M059J (cell line): ENCODE measurements at places on chromosomes 6 and 20.

GRCh38 chr6:166713434-166714186, 86.6 kb upstream of the RPS6KA2 start:
- no peak for DNase-seq

DNA sequence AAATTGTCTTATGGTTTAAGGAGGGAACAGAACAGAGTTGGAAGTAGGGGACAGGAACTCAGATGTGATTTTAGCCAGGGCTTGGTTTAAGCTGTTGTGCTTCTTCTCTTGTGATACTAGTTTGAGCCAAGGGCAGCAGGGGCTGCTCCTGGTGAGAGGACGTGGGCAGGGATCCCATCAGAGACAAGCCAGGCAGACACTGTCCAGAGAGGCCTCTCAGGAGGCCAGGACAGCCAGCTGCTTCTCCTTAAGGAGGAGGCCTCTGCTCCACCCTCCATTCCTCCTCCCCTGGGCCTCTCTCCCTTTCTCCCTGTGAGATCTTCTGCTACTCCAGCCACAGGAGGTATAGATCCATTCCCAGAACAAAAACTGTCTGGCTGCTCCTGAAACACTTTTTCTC, 108.4 kb upstream of the MLN start:
- DNase-seq = no peak

GRCh38 chr6:131041814-131042213, 21.2 kb downstream of the EPB41L2 start:
- no peak for DNase-seq

DNA sequence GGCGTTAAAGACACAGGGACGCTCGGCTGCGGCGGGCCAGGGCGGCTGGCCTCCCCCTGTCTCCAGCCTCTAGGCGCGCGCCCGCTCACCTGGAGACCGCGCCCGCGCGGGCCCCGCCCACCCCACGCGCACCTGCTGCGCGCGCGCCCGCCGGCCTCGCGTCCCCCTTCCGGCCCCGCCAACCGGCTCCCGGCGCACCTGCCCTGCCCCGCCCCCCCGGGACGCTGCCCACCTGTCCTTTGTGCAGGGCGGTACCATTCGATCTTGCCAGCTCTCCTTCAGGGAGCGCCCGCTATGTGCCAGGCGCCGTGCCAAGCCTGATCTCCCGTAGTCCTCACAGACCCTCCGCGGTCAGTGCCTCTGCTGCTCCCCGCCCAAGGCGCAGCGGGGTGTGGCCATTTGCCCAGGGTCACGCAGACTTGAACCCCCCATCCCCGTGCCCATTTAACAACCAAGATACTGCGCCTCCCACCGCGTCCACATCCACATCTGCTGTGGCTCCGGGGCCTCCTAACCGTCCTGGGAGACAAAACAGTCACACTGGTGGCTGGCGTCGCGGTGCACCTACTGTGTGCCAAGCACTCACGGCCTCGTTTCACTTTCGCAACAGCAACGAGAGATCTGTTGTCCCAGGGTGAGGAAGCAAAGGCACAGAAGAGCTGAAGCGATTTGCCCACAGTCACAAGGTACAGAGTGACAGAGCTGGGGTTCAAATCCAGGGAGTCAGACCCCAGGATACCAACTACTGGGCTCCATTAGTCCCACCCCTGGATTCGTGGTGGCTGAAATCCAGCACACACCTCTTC, 48.1 kb downstream of the NOL4L start:
- DNase-seq = no peak

DNA sequence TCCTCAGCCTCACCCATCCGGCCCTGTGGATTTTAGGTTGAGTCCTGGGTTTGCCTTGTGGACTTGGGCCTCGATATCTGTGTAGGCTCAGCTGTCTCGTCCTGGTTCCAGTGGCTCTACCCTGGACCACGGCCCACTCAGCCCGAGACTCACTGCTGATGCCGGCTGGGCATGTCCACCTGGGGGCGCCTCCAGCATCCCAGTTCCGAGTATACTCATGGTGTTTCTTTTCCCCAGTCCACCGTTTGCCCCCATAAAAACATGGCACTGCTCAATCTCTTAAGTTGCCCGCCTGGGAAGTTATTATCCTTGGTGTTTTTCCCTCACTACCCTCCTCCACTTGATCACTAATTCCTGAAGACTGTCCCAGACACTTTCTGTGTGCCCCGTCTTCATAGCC, 99.1 kb downstream of the ARID1B start:
- no peak for DNase-seq

- no peak for DNase-seq
These were observed 197.4 kb upstream of the KCNG1 start for GRCh38 chr20:51220293-51220706.

- no peak for DNase-seq
These were observed 220.9 kb upstream of the PLN start for GRCh38 chr6:118327237-118327636.

DNA sequence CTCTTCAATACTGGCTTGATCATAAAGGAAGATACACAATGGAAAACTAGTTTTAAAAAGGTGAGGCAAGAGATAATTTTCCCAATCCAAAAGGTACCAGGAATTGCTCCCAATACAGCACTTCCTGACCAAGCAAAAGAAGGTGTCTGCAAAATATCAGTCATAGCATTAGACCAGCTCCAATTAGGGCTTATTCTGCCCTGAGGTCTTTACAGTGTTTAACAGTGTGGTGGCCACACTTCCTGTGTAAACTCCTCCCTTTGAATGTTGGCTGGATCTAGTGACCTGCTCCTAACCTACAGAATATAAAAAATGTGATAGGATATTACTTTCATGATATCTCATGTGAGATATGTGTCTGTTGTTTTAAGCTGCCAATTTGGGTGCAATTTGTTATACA, 57.1 kb upstream of the BTN3A2 start:
- peak; percentile 82 for DNase-seq

DNA sequence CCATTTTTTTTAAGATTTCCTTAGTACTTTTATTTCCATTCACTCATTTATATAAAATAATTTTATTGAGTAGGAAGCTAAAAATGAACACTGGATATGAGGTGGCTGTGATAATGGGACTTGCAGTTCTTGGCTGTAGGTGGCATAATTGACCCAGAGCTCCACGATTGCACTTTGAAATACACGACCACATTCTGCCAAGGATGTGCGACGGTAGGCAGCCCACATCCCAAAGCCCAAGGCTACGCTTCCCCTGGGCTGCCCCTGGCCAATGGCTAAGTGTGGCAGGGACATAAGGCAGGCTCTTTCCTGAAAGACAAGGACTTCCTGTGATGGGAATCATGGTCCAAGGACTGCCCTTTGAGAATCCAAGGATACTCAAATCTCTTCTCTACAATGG, 43.7 kb upstream of the ADTRP start:
- DNase-seq = peak; percentile 17

DNA sequence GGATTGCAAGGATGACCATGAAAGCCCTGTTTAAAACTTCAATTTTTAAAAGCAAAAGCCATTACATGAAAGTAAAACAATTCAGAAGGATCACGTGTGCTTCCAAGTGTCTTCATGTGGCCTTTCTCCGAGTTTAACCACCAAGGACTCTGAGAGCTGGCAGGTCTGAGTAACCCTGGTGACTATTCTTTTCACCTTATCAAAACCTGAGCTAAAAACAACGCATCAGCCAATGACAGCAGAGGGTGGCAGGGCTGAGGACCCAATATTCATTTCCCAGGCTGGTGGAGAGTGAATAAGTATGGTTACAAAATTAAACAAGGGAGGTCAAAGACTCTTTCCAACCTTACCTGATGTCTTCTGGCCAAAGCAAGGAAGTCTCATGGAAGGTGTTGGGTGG, 46.7 kb downstream of the DNAAF9 start:
- DNase-seq = no peak

- peak; percentile 92 for DNase-seq
These were observed 20.6 kb downstream of the ENPP3 start for GRCh38 chr6:131657630-131658111.

DNA sequence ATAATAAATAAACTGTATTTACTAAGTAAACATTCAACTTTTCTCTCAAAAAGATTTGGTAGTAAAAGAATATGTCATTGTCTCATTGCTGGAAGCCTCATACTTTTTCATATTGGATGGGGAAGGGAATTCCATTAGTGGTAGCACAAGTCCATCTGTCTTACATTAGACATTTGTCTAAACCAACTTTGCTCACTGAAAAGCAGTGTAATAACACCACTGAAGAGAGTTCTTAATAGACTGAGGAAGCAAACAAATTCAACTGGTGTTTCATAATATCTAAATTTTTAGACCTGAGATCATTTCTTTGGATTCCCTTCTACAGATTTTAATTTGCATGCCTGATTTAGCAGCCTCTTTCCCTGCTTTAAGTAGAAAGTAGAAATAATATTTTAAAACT, 62.7 kb downstream of the PLCB1 start:
- DNase-seq = no peak

DNA sequence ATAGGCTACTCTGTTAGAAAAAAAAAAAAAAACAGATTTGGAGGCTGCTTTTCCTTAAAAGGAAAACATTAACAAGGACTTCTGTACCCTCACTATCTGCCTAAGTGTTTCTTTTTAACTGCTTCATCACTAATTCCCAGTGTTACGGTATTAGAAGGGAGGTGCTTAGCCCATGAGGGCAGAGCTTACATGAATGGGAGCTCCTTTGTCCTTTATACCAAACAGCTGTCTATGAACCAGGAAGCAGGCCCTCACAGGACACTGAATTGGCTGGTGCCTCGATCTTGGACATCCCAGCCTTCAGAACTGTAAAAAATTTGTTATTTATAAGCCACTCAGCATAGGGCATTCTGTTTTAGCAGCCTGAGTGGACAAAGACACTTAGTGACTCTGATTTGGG, 215.6 kb upstream of the NRSN1 start:
- DNase-seq = no peak

DNA sequence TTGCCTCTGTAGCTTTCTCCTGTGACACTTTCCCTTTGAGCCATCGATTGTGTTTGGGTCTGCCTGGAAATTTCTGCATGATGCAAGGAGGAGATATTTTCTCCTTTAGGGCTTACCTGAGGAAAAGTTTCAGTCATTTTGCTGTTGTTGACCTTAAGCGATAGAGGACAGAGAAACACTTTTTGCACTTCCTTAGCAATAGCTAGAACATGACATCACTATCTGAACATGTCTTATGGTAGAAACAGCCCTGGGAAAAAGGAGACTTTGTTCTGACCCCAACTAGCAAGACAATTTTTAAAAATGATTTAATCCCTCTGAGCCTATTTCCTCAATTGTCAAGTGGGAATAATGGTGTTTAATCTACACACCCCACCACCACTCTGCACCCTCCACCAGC, 9.7 kb upstream of the FILIP1 start:
- DNase-seq = no peak

DNA sequence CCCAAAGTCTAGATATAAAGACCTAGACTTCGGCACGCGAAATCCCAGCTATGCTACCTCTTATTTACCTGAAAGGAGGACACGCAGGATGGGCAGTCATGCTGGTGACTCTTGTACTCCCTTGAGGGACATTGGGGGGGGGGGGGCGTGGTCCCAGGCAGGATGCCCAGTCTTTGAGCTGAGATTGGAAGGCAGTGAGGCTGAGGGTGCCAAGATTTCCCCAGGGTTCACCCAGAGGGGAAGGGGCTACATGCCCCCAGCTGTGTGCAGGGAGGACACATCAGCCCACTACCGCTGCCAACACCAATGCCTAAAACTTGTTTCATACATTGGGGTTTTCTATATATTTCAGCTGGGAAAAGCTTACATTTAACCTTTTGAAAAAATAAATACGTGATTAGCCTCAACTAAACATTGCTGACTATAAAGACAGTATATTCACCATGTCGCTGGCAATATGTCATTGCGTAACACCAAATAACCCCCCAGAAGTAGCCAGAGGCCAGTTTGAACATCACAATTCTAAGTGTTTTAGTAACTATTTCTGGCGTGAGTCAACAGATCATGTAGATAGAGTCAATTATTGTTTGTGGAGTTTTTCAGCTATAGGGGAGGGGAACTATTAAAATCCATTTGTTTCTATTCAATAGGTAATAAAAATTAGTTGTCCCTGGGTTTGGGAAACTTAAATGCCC, 21.6 kb downstream of the MGME1 start:
- DNase-seq = peak; percentile 92

- peak; percentile 85 for DNase-seq
These were observed 42.3 kb upstream of the ATXN1 start for GRCh38 chr6:16803294-16804200.

DNA sequence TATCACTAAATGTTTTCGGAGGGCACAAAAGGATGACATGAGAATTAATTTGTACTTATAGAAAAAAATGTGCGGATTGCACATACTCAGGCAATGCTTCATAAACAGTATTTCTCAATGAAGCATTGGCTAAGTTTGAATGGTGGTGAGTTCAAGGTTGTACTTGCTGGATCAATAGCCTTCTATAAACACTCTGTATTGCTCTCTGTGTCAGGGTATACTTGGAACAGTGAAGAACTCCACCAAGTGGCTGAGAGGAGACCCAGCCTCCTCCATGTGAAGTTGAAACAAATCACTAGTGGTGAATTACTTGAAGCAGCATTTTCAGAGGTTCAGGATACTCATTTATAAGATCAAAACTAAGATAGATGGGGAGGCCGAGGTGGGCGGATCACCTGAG, 360.6 kb downstream of the RIMS1 start:
- DNase-seq = peak; percentile 43

- DNase-seq = no peak
These were observed 199.0 kb upstream of the FBXL4 start for GRCh38 chr6:99146711-99147110.

DNA sequence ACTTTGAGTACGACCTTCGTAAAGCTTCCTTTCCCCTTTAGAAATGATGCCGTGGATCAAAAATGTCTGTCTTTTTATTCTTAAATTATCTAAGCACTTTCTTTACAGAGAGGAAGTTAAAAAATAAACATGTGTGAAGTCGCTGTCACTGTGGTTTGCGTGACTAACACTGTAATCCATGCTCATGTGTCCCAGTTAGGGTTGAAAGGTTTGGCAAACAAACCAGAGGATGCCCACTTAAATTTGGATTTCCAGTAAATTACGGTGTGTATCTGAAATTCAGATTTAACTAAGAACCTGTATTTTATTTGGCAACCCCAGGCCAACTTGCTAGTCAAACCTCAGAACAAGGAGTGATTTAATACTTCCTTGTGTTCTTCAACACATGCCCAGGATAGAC, 21.1 kb downstream of the HLA-DRB1 start:
- DNase-seq = no peak

DNA sequence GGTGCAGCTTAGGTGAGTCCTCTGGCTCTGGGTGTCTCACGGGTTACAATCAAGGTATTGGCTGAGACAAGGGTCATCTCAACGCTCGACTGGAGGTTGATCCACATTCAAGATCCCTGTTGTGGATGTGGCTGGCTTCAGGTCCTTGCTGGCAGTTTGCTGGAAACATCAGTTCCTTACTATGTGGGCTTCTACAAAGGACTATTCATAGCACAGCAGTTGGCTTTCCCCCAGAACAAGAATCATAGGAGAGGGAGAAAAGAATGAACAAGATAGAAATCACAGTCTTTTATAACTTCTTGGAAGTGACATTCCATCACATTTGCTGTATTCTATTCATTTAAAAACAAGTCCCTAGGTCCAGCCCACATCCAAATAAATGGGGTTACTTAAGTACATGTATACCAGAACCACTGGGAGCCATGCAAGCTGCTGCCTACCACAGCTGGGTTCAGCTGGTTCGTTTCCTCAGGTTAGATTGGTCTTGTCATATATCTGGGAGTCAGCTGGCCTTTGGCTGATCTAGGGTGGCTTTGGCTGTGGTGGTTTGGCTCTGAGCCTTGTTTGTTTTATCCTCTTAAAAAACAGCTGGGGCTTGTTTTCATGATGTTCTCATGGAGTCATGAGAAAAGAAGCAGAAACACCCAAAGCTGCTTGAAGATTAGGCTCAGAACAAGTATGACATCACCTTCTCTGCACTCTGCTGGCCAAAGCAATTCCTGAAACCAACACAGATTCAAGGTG, 433.2 kb upstream of the SPTLC3 start:
- peak; percentile 7 for DNase-seq
